ENCODE measurements at places on chromosomes 13 and 19.

- no peak for DNase-seq
These were observed 821.9 kb downstream of the DACH1 start for GRCh38 chr13:71045101-71045500.

DNA sequence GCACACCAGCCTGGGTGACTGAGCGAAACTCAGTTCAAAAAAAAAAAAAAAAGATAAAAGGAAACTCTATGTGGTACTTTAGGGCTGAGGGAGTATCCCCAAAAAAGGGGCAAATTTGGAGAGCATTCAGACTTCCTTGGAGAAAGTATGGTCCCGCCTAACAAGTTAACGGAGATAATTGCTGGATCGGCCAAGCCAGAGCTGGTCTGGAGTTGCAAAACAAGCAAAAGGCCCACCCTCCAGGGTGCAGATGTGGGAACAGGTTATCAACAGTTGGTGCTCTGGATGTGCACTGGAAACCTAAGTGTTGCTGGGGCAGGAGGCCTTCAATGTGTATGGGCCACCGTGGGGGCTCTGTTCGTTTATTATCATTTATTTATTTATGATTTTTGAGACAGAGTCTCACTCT is 2.8 kb downstream of the IQCN start:
- DNase-seq = no peak

- peak; percentile 45 for DNase-seq
These were observed 5.5 kb upstream of the MAMSTR start for GRCh38 chr19:48724796-48725753.

GRCh38 chr13:98405107-98405571 is 171.8 kb downstream of the STK24 start:
- DNase-seq = no peak

- no peak for DNase-seq
These were observed 22.6 kb downstream of the SMIM24 start for GRCh38 chr19:3457528-3458228.

- DNase-seq = no peak
These were observed 141.2 kb downstream of the MYCBP2 start for GRCh38 chr13:77185721-77186120.

DNA sequence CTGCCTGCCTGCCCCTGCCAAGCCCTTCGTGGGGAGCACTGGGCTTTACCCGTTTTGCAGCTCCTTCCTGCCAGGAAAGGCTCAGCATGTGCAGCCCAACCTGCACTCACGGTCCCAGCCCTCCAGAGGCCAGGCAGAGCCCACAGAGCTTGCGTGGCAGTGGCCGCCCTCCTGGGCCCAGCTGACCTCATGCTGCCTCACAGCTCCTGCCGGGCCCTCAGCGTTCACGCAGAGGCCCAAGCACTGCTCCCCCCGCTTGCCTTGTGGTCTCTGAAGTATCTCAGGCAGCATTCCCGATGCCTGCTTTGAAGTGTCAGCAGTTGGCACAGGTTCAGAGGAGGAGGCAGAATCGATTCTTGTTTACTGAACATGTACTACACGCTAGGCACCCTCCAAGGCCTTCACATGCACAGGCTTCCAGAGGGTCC is 32.5 kb downstream of the CAPN12 start:
- no peak for DNase-seq

DNA sequence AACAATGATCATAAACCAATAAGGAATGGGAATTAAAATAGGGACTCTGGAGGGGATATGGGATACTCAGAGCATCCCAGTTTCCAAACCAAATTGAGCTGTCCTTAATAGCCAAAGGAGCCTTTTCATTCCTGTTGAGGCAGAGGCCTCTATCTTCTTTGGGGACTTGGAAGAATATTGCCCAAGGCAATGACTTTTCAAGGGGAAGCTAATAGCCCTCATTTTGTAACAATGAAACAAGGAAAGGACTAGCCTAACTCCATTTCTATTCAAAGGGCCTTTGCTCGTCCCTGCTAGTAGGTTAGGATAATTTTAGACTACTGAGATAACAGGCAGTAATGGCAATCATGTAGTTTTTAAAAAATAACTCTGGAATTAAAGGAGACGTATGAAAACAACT is 789.8 kb upstream of the SLITRK5 start:
- no peak for DNase-seq

DNA sequence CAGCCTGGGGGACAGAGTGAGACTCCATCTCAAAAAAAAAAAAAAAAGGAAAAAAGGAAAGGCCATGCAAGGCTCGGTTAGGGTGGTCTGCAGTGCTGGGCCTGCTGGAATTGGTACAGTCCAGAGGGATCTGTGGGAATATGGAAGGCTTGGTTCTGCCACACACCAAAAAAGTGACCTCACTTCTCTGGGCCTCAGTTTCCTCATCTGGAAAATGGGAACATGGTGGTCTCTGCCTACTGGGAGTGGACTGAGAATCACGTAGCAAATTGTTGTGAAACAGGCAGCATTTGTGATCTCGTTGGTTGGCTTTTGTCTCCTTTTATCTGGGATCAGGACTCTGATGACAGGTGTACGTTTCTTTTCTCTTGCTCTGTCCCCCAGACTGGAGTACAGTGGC is 7.5 kb downstream of the DNM2 start:
- DNase-seq = no peak

DNA sequence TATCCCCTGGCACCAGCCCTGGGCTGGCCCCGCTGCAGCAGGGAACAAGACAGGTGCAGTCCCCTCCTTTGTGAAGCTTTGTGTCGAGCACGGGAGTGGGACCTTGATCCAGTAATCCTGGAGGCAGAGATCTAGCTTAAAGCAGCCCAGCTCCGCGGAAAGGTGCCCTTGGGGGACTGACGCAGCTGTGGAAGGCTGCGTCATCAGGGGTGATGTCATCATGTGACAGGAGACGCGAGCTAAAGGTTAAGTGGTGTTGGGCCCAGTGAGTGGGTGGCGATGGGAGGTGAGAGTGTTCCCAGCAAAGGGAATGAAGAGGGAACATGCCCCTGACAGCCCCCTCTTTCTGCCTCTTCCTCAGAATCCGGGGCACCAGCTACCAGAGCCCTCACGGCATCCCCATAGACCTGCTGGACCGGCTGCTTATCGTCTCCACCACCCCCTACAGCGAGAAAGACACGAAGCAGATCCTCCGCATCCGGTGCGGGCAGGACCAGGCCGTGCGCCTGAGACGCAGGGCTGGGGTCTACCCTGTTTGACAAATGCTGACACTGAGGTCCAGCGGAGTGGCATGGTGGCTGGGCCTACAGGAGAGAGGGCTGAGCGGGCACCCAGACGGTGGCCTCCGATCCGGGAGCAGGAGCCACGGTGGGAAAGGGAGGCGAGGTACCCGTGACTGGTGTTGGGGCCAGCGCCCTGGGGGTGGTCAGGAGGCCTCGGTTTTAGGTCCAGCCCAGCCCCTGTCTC is 2.6 kb downstream of the LHB start:
- no peak for DNase-seq

DNA sequence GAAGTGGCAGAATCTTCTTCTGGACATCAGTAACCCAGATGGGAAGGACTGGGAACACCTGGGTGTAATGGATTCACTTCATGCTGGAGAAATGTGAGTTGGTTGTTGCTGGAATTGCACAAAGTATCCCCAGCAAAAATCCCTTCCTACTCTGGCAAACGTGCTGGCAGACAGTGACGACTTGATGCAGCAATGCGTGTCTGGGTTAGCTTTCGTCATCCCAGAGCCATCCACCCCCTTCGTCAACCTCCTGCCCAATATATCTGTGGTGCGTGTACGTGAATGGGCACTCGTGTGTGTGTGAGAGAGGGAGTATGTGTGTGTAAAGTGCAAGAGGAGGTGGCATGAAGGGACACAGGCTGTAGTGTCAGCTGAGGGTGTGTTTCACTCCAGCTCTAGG is 70.9 kb downstream of the TM9SF2 start:
- DNase-seq = no peak

DNA sequence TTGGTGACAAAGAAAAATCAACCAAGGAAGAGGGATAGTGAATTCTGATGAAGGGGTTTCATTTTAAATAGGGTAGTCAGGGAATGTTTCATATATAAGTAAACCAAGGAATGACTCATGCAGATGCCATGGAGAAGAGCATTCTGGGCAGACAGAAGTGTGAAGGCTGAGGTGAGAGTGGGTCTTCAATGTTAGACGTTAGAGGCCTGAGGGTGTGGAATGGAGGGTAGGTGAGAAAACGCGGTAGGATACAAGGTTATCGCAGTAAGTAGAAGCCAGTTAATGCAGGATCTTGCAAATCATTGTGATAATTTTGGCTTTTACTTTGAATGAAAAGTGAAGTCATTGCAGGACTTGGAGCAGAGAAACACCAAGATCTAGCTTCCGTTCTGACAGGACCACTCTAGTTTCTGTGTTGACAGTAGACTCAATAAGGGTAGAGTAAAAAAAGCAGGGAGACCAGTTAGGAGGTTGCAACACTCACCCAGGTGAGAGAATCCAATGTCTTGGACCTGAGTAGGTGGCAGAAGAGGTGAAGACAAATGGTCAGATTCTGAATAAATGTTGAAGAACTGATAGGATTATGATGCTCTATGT is 225.2 kb upstream of the TMTC4 start:
- no peak for DNase-seq

- no peak for DNase-seq
These were observed 108.9 kb downstream of the DNAJC15 start for GRCh38 chr13:43132257-43132656.

DNA sequence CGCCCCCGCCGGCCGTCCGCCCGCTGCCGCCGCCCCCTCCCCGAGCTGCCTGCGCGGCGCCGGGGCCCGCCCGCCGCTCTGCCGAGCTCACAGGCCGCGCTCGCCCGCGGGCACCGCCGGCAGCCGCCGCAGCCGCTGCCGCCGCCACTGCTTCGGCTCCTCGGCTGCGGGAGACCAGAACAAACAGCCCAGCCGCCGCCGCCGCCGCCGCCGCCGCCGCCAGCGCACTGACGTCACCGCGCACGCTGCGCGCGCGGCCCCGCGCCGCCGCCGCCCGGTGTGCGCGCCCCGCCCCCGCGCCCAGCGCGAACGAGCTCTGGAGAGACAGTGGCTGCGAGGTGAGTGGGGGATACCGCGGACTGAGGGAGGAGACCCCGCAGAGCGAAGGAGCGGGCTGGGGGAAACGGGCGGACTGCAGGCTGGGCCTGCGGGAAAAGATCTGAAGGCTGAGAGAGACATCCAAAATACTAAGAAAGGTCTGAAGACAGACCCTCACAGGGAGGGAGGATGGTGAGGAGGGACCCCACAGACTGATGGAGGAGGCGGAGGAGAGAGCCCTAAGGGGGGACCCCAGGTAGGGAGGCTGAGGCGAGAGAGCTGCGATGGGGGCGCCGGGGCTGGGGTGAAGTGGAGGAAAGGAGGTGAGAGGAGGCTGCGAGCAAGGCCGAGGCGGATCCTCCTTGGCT is at the start of gene BRD4:
Gene BRD4, minus strand, starts transcription at position 229 of the 686 bp plus-strand sequence. CDS start 59,440 bp downstream, outside the sequence.
- peak; percentile 68 for DNase-seq

GRCh38 chr13:23609414-23609760 is 39.2 kb downstream of the TNFRSF19 start:
- peak; percentile 33 for DNase-seq

GRCh38 chr19:18203408-18203862 is 407 bp downstream of the RAB3A start:
- peak; percentile 44 for DNase-seq

GRCh38 chr13:95480791-95481780 is 71.4 kb upstream of the CLDN10 start:
- DNase-seq = no peak

- no peak for DNase-seq
These were observed 26.0 kb upstream of the RANBP3 start for GRCh38 chr19:6003976-6004375.

DNA sequence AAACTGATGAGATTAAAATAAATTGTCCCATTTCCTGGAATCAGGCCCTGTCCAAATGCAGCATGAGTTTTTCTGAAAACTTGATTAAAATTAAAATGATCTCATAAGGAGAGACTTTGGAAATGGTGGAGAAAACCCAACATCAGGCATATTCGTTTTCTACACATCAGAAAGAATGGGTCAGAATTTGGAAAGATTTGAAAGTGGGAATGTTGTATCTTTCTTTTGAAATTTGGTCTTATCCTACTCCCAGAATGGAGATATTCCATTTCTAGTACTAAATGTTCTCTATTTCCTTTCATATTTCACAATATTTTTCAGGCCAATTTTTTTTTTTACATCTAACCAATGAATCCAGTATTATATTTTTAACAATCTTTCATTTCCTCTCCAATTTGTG is 223.9 kb upstream of the RXFP2 start:
- DNase-seq = no peak

DNA sequence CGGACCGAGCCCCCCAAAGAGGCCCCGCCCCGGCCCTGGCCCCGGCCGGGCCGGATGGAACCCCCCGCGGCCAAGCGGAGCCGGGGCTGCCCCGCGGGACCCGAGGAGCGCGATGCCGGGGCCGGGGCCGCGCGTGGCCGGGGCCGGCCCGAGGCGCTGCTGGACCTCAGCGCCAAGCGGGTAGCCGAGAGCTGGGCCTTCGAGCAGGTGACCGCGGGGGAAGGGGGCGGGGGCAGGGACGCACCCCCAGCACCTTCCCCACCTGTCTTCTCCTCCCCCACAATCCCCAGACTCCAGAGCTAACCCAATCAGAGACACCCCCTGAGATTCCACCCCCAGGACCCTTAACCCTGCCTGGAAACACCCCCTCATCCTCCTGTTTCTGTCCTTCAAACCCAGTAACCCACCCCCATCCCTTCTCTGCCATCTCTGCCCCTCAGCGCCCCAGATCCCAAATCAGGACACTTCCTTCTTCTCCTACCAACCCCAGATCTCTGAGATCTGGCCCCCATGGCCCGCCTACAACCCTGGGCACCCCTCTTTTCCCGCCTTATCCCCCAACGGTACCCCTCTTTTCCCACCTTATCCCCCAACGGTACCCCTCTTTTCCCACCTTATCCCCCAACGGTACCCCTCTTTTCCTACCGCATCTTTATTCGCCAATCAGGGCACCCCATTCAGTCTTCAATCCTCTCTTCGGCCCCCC is 505 bp downstream of the ZSWIM4 start:
- no peak for DNase-seq

DNA sequence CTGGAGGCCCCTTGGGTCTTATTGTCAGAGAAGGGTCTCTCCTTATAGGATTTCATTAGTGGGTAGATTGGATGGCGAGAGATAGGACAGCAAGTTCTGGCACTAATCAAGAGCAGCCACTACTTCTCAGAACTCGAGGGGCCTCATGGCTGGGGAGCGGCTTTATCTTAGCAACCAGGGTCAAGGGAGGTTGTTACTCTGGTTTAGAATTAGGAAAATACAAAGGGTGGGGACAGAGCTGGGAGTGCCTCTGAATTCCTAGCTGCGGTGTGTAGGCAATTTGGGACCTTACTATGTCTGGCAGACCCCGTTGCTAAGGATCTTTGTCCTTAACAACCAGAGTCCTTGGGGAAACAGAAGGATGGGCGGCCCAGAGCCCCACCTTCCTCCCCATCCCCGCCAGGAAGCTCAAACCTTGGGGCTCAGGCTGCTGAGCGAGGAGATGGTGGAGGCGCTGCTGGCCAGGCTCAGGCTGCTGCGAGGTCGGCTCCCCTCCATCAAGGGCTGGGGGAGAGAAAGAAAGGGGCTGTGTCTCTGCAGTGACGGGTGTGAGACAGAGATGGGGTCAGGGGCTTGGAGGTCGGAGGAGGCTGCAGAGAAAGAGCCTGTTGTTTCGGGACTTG is 1.2 kb downstream of the PLEKHA4 start:
- no peak for DNase-seq

Data from MM.1S (cell line).